ENCODE measurements at places on chromosomes 6 and 20.

DNA sequence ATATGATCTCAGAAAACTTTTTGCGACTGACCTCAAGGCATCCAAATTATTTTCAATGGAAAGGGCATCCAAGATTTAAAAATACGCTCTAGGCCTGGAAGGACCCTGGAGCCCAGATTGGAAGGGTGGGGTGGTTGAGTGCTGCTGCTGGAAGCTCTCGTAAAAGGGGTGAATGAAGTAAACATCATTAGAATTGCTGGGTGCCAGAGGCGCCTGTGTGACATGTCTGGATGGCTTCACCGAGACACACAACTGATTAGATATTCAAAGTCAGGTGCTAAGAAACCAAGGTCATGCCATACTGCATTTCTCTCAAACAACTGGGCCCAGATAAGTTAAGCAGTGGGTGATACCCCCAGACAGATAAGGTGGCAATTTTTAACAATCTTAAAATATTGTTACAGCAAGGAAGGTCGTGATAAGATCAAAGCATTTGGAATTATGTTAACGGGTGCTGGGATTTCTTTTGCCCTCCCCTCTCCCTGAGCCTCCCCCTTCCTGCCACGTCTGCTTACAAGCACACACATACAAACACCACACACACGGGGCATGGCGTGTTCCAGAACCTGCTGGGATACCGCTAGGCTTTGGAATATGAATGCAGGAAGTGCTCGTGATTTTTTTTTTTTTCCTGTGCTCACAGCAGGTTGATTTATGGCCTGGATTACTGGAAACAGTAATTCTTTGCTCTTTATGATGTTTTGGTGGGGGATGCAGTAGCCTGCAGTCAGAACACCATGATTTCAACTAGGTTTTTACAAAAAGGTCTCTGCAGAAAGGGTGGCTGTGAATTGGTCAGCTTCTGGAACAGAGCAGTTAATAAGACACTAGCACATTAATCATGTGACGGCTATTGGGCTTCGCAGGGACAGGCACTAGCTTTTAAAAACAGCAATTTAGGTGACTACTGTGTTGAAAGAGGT lies 551.2 kb downstream of the QKI start:
- no peak for DNase-seq

- no peak for DNase-seq
Measured at GRCh38 chr6:5266423-5266822, 5.1 kb downstream of the FARS2 start.

GRCh38 chr6:163249651-163250101 lies 164.8 kb upstream of the QKI start:
- DNase-seq, result peak; percentile 86

DNA sequence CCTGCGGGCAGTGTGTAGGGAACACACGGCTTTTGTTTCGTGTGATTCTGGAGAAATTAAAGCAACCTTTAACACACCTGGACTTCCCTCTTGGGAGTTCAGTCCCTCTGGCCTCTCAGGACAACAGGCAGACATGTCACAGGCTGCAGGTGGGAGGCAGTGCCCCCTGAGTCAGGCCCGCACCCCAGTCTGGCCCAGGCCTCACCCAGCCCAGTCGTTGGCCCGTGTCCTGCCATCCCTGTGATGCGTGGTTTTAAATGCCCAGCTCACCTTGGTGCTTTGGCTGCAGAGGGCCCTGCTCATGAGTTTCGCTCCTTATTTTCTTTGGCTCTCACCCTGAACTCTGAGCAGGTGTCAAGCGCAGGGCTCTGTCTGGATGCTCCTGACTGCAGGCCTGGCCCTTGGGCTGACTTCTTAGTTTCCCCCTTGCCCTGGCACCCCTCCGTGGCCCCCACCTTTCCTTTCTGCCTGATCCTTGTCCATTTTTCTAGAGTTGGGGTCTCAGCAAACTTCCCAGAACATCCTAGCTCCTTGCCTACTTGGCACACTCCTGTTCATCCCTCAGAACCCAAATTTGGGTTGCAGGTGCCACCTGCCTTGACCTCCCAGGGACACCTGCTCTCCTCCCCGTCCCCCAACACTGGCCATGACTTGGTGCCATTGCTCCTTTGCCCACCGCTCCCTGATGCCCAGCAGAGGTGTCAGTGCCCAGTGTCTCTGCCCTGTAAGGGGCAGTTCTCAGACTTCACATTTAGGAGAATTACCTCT lies 2.2 kb upstream of the CABLES2 start:
- DNase-seq, result no peak

- DNase-seq, result no peak
Measured at GRCh38 chr6:141313986-141314385, 818.7 kb upstream of the GJE1 start.

- no peak for DNase-seq
Measured at GRCh38 chr6:8335896-8336295, 99.4 kb downstream of the SLC35B3 start.

GRCh38 chr20:58742668-58743566 lies 50.3 kb downstream of the NPEPL1 start:
- DNase-seq, result no peak

DNA sequence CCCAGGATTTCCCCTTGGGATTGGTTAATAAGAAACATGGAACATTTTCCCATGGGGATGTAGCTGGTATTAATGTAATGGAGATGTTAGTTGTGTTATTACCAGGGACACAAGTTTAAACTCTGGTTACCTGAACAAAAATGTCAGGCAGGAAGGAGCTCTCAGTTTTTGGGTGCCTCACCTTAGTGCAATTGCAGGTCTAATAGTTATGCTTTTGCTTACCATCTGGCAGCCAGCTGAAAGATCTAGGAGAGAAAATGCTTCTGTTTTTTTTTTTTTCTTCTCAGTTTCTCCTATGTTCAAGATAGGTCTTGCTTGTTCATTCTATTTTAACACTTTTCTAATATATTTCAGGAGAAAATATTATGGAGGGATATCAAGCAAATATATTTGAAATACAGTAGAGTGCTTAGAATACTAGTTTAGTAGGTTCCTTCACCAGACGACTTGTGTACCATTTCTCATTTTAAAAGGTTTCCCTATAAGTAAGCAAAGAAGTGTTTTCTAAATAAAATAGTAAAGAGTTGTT lies 4.2 kb upstream of the UBE2J1 start:
- DNase-seq, result no peak

DNA sequence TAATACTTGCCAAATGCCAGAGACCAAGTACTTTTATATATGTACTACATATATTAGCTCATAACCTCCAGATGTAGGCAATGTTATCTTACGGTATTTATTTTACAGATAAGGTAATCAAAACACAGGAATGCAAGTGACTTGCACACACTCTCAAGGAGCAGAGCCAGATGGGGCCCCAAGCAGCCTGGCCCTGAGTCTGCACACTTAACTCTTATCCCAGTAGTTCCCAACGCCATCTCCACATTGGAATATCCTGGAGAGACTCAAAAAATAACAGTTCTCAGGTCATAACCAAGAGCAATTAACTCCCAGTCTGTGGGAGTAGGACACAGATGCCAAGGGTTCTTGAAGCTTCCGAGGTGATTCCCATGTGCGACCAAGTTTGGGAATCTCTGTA lies 398.7 kb downstream of the PHF3 start:
- DNase-seq, result no peak

GRCh38 chr6:139699335-139699734 lies 324.9 kb upstream of the CITED2 start:
- DNase-seq, result no peak

GRCh38 chr20:62723351-62723750 lies 14.7 kb downstream of the NTSR1 start:
- no peak for DNase-seq

DNA sequence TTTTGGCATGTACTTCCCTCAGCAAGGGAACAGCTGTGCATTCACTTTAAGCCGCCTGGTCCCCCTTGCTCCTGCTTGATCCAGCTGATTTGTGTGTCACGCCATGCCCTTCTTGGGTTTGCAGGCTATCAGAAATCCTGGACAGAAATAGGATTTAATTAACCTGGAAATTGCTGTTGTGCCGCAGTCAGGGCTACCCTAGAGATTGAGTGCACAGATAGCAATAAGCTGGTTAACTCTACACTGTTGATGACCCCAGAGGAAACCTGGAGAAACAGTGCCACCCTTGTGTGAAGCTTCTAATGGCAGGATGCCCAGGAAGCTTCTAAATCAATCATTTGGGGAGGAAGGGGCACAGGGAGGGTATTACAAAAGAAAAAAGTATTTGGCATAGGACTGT lies 199.0 kb downstream of the JARID2 start:
- DNase-seq, result no peak

GRCh38 chr6:28969129-28969528 lies 36.0 kb downstream of the ZNF311 start:
- DNase-seq, result no peak

DNA sequence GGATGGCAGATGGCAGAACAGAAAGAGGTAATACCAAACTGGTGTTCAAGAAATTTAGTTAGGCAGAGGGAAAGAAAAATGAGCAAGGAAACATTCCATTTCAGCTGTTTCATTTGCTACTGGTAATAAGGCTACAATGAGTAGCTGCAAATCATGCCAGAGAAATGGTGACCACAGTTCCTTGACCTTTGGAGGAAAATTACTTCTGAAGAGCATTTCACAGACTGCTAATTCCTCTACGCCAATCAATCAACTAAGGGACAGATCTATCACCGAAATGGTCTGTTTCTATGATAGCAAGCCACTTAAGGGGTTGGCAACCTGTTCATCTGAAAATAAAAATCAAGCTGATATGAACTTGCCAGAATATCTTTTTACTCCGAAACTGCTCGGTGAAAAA lies 119.5 kb downstream of the PTPRK start:
- DNase-seq, result no peak

DNA sequence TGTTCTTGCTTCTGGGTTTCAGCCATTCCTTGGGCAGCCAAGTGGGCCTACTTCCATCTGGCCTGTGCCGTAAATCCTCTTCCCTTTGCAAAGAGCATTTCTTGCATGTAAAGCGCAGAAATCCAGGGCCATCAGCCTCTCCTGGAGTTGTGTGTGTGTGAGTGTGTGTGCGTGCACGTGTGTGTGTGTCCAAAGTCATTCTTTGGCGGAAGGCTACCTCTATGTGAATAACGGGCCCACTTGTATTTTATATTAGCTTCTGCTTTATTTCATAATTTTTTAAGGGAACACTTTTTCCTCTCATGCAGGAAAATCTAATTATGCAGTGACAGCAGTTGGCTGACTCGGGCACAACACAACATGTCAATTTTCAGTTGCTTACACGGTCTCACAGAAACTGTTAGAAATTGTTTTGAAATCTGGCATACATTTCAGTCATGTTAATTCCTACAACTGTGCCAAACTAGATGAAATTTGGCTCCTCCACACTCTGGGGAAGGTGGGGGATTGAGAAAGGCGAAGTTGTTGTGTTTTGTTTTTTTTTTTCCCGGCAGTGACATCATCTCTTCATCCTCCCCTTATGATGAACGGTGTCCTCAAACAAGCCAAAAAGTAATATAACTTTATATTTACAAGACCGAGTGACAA lies 223.7 kb upstream of the TSHZ2 start:
- no peak for DNase-seq

GRCh38 chr6:166553563-166554271 lies 32.8 kb downstream of the RAMACL start:
- peak; percentile 16 for DNase-seq

DNA sequence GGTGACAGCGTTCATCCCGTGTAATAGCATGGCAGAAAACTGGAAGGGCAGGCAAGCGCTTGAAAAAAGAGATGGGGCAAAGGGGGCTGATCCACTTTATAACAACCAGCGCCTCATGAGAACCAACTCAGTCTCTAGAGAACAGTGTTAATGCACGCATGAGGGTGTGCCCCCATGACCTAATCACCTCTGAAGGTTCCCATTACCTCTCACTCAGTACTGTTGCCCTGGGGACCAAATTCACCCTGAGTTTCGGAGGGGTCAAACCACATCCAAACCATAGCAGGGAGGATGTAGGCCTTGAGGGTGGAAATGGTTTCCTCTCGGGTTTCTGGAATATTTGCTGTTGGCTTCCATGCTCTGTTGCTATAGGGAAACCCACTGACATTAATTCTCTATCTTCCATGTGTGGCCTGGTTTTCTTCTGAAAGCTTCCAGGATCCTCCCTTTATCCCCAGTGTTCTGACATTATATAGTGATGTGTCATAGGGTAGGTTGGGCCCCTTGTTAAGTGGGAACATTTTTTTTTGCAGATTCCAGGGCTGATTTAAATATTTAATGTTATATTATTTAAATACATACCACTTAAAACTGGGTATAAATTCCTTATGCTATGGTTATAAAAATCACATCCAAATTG lies 65.2 kb downstream of the PPP1R14C start:
- no peak for DNase-seq

- DNase-seq, result no peak
Measured at GRCh38 chr6:52834481-52834880, 6.1 kb downstream of the GSTA5 start.

DNA sequence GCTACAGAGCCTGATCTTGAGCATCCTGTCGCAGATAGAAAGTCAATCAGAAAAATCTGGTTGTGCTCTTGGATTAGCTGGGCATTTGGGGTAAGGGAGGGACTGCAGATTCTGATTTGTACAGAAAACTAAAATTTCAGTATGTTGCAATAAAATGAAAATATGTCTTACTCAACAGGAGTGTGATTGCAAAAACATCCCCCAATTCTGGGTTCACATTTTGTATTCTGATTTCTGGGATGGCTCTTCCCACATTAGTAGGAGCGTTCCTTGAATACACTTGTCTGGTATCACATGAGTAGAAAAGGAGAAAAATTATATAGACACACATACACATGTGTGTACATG lies 40.5 kb downstream of the PANK2 start:
- DNase-seq, result no peak

DNA sequence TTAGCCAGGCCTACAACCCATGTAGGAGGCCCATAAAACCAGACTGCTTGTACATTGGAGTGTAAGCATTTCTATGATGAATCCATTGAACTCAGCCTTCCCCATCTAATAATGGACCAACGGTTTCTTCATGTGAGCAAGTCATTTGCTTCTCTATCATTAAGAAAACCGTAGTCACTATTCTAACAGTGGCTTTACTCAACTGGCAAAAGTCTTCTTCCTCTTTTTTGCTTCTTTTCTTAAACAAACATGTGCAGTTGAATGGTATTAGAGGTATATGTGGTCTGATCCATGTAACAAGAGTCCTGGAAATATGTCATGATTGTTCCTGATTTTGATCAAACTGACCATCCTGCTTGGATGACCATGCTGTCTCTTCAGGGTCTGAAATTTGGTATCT lies 132.4 kb upstream of the STXBP5 start:
- DNase-seq, result no peak

GRCh38 chr6:13560651-13561044 lies 13.8 kb upstream of the SIRT5 start:
- DNase-seq, result no peak

Data from hypothalamus (tissue), 51 donors.